ENCODE measurements at places on chromosomes 4 and X.

- DNase-seq, result no peak
Measured at GRCh38 chr4:146273204-146273901, 59.0 kb downstream of the REELD1 start.

DNA sequence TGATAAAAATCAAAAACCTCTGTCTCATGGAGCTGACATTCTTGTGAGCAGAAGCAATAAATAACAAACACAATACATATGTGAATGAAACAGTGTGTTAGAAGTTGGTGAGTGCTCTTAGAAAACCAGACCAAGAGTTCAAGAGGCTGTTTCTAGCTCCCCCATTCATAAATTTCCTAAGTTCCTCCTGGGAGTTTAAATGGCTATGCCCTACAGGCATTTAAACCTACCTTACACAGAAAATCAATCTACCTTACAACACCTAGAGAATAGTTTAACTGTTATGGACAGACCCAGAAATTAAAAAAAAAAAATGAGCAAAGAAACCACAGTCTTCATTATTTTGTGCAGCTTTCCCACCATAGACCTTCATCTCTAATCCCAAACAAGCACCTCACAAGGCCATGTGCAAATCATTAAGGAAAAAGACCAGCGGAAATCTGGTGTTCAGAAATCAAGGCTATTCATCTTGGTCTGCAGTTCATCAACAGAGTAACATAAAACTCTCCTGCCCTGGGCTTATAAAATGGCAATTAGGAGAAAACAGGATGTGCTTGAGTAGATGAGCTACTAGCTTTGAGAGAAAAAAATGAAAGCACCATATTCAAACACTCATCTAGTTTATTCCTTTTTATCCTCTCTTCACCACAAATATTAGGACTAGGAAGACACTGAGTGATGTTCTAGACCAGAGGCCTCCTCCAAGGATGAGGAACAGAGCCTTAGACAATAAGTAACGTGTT, 147.2 kb downstream of the SHROOM3 start:
- no peak for DNase-seq

GRCh38 chr4:56619160-56619559, 61.9 kb downstream of the HOPX start:
- no peak for DNase-seq

DNA sequence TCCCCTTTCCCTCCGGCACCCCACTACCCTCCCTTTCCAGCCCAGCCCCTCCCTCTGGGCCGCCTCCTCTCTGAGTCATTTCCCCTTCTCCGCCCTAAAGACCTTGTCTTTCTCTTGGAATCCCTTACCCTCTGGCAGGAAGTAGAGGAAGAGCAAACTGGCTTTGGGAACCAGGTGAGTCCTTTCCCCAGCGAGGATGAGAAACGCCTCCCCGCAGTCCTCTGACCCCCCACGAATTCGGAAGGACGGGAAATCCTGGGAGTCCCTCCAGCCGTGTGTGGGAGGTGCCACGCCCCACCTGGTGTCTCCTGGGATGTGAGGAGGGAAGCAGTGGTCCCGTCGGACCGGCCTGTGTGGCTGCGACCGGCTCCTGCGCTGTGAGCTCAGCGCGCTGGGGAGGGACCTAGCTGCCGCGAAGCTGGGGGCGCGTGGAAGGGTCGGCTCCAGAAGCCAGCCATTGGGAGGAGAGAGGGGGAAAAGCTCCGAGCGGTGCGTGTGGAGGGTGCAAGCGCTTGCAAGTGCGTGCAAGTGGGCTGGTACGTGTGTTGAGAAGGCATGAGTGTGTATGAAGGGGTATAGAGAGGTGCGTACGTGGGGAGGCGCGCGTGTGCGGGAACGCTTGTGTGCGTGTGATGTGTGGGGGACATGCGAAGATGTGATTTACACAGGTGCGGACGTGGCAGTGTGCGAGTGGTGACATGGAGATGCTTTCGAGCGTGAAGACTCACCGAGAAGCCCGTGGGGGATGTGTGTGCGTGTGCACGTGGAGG, 46.3 kb downstream of the TEX13B start:
- DNase-seq, result peak; percentile 75

DNA sequence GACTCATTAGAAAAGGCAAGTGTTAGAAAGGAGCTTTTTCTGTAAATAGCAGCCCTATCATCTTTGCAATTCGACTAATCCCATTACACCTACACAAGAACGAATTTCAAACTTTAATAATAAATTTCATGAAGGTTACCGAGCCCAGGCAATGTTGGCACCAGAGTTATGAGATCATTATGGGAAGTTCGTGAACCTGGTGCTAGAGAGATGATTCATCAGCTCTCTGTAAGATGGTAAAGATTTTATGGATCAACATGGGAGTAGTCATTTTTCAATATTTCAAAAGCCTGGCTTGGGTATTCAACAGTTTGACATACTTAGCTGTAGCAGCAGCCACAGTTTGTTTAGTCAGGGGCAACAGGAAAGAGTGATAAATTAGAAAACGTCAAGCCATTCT, 35.8 kb downstream of the AMELX start:
- no peak for DNase-seq

Measured in H7 (cell line).